ENCODE measurements at places on chromosomes 2 and 18.

DNA sequence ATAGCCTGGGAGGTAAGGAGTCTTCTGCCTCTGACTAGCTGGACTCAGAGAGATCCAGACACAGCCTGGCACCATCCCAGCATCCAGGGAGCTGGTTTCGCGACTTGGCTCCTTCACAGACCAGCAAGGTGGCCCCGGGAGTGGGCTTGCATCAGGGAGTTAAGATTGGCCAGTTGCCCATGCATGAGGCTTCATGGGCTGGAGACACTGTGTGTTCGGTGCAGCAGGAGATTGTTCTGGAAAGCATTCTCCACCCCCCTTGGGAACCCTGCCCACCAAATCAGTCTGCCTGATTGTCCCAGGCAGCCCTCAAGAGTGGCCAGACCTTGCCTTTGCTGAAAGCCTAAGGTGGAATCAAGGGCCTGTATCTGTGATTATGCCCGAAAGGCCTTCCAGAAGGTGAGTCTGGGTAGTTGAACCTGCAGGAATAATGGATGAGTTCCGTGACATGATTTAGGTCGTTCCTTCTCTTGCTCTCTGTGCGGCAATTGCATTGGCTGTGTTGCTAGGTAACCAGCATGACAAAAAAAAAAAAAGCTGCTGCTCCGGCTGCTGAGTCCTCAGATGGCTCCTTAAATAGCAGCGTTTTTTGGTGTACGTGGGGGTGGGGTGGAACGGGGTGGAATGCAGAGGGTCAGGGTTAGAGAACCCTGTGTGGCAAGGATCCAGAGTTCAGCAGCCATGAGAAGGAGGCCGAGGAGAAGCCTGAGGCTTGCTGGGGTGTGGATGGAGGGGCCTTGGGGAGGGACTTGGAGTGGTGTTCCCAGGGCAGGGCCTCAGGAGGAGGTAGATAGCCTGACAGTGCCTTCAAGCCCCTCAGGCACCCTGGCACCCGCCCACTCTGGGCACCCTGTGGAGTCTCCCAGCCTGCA lies 93.0 kb upstream of the MCFD2 start:
- peak; percentile 77 for ATAC-seq

DNA sequence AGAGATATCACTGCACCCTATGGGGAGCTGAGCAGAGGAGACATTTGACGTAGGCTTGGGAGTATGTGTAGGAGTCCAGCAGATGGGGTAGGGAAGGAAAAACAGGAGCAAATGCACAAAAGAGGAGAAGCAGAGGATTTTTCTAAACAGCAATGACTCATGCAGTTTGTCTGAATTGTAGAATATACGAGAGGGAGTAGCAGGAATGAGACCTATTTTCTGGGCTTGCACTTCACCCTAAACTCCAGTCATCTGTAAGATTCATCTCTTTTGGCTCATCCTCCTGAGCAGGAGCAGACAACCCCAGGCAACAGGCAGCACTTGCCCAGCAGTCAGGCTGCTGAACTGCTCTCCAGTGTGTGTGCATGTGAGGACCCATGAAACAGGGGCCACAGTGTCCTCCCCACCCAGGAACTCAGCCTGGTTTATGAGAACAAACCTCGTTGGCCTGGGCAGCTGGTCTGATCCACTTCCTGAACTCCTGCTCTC lies 100.2 kb upstream of the CDC42EP3 start:
- ATAC-seq, result no peak

DNA sequence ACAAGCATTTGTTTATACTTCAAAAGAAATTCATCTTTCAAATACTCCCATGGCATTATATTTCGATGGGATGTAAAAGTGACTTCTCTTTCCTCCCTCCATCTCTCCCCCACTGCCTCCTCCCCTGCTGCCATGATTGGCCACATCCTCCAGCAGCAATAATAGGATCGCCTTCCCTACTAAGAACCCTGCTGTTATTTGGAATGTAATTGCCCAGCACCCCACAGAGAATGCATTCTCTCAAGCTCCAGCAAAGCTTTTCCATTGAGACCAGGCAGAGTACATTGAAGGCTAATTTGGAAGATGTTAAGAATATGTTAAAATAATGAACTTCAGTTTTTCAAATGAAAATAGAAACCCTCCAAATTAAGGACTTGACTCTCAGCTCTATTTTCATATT lies 375.4 kb upstream of the ACVR2A start:
- ATAC-seq, result no peak

DNA sequence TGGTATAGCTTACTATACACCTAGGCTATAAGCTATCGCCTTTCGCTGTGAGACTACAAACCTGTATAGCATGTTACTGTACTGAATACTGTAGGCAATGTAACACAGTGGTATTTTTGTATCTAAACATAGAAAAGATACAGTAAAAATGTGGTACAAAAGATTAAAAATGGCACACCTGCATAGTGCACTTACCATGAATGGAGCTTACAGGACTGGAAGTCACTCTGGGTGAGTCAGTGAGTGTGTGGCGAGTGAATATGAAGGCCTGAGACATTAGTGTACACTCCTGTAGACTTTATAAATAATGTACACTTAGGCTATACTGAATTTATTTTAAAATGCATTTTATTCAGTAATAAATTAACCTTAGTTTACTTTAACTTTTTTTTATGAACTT lies 258.2 kb upstream of the SP5 start:
- ATAC-seq, result no peak

DNA sequence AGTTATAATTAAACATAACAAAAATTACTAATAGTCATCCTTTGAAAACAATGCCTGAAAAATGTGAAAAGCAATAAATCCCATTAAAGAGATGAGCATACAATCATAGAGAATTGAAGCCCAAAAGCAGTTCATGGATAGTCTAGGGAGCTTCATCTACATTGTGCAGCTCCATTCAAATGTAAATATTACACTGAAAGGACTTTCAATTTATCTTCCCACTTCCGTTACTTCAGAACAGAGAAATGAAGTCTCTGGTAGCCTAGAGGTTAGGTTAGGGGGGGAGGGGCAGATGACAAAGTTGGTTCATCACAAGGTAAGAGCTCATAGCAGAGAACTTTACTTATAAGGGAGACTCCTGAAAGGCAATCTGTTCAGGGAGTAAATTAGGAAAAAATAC lies 126.6 kb upstream of the RGPD4 start:
- peak; percentile 64 for ATAC-seq

DNA sequence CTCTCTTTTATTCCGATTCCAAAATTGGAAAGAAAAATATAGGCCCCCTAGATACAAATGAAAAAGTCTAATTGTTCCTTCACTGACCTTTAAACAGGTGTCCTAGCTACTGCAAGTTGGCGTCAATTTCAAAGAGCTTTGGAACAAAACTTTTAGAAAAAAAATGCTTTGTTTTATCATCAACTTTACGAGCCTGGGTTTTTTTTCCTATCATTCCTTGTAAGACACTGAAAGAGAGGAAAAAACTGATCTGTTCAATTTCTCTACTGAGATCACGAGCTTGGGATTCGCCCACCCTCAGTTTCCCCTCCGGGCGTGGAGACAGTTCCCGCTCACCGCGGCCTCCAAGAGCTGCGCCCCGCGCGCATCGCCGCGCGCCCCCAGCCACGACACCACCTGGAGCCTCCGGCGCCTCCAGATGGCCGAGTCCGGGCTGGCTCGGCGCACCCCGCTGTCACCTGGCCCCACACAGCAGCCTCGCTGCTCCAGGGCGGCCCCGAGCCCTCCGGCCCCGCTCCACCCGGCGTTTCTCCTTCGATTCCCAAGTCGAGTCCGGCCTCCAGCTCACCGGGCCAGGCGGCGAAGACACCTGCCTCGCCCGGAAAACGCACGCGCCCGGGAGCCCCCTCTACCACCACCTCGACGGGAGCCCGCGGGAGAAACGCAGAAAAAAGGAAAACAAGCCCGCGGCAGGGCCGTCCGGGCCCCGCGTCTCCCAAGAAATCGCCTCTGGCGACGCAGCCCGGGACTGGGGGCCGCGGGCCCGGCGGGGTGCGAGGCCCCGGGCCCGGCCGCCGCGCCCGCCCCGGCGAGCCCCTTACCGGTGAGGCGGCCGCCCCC lies 656 bp downstream of the TBC1D8 start:
- ATAC-seq, result peak; percentile 9
